ENCODE measurements at places on chromosomes 16 and 17. TPM values are rescaled to one million over a fixed set of nuclear protein-coding genes. Genes with fewer than 3 reads are reported as not detected.

DNA sequence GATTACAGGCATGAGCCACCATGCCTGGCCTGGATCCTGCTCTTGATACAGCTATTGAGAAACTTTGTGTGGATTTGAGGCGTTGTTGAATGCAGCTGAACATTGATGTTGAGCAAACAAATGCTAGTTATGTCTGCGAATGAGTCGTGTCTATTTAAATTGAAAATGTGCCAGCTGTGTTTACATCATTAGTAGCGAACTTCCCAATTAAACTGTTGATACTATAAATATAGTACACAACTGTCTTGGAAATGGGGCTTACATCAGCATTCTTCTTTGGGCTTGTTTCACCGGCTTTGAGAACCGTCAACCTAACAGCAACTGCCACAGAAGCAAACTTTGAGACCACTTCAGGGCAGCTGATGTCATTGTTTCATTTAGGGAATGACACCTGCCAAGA is 251.9 kb downstream of the RBFOX1 start:
- H3K27me3 ChIP-seq = no peaks in the 10 kb centered on the region
- no peaks in the 10 kb centered on the region for H3K36me3 ChIP-seq
- H3K4me1 ChIP-seq = no peaks in the 10 kb centered on the region
- no peak for DNase-seq

DNA sequence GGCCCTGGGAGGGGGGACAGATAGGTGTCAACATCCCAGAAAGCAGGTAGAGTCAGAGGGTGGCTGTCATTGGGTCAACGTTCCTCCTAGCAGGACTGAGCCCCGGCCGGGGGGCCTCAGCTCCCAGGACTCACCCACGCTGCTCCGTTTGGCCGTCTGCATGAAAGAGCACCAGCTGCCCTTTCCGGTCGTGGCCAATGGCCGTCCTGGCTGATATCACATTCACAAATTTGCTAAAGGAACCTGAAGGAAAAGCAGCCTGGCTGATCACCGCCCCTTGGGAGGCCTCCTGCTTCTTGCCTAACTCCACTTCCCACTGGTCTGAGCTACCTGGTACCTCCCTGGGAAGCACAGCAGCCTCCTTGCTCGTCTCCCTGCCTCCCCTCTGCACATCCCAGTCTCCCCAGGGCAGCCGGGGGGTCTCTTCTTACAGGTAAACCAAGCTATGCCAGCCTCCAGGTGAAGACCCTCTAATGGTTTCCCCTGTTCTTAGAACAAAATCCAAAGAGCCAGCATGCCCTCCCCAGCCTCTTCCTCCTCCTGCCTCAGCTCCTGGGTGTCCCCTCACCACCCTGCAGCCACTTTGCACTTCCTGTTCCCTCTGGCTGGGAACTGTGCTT is 3.4 kb downstream of the NAGPA start:
- H3K27me3 ChIP-seq = no peaks in the 10 kb centered on the region
- DNase-seq = no peak
- peaks cover 3% of the 10 kb centered on the region for H3K36me3 ChIP-seq
- H3K4me3 ChIP-seq = no peak overlapping the region
- no peak overlapping the region for H3K27ac ChIP-seq

DNA sequence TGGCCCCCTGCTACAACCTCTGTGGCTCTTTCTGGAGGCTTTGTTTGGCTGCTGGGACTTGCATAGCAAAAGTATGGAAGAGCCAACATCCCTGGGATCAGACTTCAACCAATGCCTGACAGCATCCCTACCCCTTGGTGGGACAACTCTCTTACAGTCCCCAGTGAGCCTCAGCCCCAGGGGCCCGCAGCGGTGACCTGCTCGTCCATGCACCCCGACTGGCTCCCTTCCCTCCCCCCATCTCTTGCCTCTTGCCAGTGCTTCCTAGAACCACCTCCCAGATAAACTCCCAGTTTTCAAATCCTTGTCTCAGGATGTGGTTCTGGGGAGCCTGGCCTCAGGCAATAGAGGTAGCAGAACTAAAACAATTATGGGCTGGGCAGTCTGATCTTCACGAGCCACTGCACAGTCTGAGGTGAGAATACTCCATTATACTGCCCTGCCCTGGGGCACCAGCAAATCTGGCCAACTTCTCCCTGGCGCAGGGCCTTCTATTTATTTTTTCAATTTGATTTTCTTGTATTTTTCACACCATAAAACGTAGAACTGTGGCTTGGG is 86.6 kb upstream of the BRD7 start:
- H3K27ac ChIP-seq = no peak overlapping the region
- H3K4me1 ChIP-seq = no peaks in the 10 kb centered on the region
- H3K36me3 ChIP-seq = no peaks in the 10 kb centered on the region
- H3K27me3 ChIP-seq = peaks cover 43% of the 10 kb centered on the region
- H3K4me3 ChIP-seq = no peak overlapping the region

DNA sequence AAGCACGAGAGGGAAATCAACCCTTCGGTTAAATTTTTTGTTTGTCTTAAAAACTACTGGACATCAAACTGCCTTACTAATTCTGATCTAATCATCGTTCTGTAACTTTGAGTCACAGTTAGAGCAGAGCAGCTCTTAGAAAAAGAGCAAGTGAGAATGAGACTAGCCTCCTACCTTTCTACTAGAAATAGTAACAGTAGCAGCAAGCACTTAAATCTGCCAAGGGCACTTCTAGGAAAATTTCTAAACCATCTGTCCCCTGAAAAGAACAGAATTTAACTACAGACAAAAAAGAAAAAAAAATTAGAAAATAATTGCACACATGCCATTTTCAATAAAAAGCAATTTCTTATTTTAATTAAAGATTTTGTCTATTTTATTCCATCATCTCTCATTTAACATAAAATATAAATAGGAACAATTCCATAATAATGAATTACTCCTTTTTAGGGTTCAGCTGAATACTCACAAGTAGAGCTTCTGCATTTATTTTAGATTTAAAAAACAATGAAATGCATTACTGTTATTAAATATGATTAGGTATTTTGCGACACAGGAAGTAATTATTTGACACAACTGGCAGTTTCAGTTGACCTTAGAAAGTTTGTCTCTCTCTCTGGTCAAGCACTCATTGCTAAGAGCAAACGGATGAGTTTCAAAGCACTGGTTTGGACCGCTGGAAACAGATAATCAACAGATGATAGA is 250.8 kb upstream of the SOX9 start:
- H3K4me3 ChIP-seq = no peak overlapping the region
- H3K27ac ChIP-seq = no peak overlapping the region
- no peaks in the 10 kb centered on the region for H3K36me3 ChIP-seq
- peaks cover 5% of the 10 kb centered on the region for H3K4me1 ChIP-seq
- no peaks in the 10 kb centered on the region for H3K27me3 ChIP-seq

DNA sequence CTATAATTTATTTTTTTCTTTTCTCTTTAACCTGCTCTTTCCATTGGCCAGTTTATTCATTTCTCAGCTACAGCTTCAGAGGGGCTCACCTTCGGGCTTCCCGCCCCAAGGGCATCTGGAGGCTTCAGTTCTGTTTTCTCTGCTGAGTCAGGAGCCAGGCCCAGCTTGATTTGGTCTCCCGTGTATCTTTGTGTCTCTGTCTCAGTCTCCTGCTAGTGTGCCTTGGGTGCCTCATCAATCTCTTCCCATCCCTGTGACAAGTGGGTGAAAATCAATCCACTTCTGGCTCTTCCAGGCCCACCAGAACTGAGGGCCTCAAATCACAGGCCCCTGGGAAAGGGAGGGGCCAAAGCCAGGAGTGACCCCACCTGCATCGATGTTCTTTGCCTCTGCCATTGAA is 72.1 kb downstream of the CCDC182 start:
- peaks cover 5% of the 10 kb centered on the region for H3K4me1 ChIP-seq
- H3K27me3 ChIP-seq = no peaks in the 10 kb centered on the region
- DNase-seq = no peak
- no peak overlapping the region for H3K4me3 ChIP-seq
- no peak overlapping the region for H3K27ac ChIP-seq
- peaks cover 2% of the 10 kb centered on the region for H3K36me3 ChIP-seq

DNA sequence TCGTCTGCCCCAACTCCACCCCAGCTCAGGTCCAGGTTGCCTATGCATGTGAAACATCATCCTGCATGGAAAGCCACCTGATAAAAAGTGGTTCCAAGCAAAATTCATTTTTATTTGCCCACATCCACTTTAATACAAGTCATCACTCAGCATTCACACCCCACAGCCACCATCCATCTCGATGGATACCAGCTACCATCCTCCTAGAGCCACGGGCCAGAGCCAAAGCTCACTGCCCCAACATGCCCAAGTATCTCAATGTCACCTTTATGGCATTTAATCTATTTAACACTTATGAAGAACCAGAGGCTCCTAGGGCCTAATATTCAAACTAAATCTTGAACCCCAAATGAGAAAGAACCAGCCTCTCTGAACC is 70.5 kb downstream of the COPRS start:
- peaks cover 10% of the 10 kb centered on the region for H3K27me3 ChIP-seq
- H3K4me3 ChIP-seq = no peak overlapping the region
- H3K4me1 ChIP-seq = peaks cover 12% of the 10 kb centered on the region
- no peak overlapping the region for H3K27ac ChIP-seq

Gene CCL5
- total RNA-seq = not detected

Gene GPR179
- total RNA-seq = 0.56 TPM

Gene HYDIN
- total RNA-seq = not detected

Gene FKBP10
- 584 TPM for total RNA-seq

Measured in chondrocyte (in vitro differentiated cells).